ENCODE measurements at places on chromosomes 3 and 15.

DNA sequence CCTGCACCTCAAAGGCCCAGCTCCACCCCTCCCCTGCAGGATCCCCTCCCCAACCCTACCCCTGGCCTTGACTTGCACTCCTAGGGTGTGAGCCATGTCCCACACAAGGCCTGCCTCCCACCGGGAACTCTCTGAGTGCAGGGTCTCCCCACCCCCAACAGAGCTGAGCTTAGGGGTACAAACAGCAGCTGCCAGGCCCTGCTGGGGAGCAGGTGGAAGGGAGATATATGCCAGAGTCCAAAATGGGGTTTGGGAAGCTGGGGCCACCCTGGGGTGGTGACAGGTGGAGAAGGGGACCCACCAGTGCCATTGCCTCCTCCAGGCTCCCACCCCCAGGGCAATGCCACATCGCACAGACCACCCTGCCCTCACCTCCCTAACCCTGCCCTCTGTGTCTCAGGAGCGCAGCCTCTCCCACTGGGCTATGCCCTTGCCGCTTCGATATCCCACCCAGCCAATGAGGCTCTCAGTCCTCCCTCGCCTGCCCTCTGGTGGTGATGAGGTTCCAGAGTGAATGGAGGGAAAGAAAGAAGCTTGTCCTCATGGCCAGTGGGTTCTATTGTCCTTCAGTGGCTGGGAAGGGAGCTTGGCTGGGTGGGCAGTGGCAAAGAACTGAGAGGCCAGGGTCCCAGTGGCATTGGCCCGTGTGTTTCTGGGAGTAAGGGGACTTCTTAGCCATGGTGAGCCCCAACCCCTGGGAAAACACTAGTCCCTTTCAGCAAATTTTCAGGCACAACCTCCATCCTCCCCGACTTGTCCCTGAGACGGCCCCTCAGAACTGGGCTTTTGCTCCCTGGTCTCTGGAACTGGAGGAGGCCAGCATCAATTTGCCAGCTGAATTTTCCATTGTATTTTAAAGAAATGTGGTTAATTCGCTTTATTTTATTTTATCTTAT is 46.8 kb downstream of the CYP11A1 start:
- DNase-seq = no peak

DNA sequence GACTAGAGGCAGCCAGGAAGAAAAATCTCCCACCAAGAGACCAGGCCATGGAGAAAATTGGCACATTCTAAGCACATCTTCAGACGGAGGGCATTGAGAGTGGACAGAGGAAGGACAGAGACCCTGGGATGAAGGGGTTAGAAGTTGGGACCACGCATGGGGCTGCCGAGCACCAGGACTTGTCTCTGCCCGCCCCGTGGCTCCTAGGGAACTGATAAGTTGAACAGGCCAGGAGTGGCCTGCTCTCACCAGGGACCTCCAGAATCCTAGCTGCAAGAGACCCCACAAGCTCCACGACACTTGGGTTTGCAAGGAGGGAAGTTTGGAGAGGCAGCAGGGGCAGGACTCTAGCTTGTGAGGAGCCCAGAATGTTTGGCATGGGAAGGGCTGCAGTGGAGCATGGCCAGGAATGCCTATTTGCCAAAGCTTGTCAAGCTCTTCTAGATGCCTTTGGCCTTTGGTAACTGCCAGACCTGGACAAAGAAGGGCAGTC is 355.1 kb downstream of the NSUN3 start:
- no peak for DNase-seq

DNA sequence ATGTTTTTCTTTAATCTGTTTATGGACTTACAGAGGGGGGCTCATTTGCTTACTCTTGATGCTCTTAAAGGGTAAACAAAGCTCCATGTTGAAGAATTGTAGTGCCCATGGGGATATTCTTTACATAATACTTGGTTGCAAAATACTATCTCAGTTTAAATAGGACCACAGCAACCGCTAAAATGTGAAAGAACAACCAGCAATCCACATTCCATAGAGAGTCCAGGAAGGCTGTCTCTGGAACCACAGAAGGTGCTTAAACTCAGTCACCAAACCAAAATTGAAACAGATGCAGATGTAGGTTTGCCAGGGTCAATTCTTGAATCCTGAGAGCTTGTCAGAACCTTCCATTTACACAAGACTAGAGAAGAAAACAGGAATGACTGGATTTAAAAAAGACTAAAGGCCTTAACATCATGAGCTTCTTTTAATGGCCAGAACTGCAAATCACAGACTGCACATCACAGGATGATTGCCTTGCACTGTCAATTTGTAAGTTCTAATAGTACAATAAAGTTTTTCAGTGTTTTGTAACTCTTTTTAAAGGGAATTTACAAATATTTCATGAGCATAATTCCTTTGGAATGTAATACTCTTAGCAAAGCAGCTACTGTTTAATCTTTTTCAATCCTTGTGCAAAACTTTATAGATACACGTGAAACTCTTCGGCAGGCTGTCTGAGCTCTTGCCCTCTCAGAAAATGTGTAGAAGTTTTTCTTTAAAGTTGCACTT is 661.6 kb downstream of the SI start:
- no peak for DNase-seq

- DNase-seq = no peak
Observed at GRCh38 chr3:62439176-62439813, 65.9 kb upstream of the FEZF2 start.

DNA sequence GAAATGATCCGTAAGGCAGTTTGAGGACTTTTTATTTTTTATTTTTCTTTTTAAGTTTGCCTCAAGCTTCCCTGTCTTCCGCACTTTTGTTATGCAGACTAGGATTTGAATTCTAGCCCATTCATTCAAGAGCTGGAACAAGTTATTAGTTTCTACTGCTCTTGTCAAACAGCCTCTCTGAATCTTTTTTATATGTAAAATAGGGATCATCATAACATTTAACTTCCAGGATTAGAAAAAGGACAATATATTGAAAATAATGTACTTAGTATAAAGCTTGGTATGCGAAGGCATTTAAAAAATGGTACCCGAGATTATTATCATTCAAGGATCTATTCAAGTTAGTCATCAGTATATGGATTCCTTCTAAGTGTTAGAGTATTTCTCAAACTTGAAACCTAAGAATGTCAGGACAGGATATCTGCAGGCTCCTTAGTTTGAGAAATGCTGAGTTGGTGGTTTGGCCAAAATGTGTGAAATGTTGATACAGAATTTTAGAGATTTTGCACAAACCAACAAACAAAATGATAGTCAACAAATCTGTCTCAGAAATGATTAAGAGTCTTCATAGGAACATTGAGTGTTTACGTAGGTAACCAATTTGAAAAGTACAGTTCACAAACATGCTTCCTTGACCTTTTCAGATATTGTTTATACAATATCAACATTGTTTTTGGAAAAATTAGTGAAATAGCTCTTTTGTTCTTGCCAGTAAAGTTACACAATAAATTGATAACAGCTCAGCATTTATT is 40.5 kb upstream of the IGSF10 start:
- DNase-seq = no peak
